ENCODE measurements at places on chromosomes 2 and 18. TPM values are rescaled to one million over a fixed set of nuclear protein-coding genes. Genes with fewer than 3 reads are reported as not detected.

The SFTPB gene
- not detected for total RNA-seq

The PEX13 gene
- 17.0 TPM for total RNA-seq

The ZNF397 gene
- 8.9 TPM for total RNA-seq

The INO80D gene
- 2.2 TPM for total RNA-seq

The KIAA2012 gene
- not detected for total RNA-seq

Data from bronchus fibroblast of lung (primary cell).